Activated CD4-positive, CD25-positive, alpha-beta regulatory T cell treated with anti-CD3 and anti-CD28 coated beads, Interleukin-2, amount 50 U/mL, for 24 hours (primary cell): ENCODE measurements at places on chromosomes 3 and 15.

DNA sequence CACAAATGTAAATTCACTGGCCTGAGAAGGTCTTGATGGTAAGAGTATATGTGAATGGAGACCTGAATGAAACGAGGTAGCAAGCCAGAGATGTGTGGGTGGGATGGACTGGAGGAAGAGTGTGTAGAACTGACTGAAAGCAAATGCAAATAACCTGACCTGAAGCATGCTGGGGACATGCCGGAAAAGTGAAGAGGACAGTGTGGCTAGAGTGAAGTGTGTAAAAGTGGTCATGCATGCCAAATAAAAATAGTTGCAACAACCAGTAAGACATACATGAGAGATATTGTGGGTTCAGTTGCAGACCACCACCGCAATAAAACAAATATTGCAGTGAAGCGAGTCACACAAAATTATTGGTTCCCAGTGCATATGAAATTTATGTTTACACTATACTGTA lies 82.3 kb downstream of the LPP start:
- no peak for ATAC-seq

- no peak for ATAC-seq
Observed at GRCh38 chr3:57961828-57962447, 46.3 kb upstream of the FLNB start.

GRCh38 chr3:12472796-12473195 lies 11.5 kb upstream of the TSEN2 start:
- ATAC-seq = no peak

DNA sequence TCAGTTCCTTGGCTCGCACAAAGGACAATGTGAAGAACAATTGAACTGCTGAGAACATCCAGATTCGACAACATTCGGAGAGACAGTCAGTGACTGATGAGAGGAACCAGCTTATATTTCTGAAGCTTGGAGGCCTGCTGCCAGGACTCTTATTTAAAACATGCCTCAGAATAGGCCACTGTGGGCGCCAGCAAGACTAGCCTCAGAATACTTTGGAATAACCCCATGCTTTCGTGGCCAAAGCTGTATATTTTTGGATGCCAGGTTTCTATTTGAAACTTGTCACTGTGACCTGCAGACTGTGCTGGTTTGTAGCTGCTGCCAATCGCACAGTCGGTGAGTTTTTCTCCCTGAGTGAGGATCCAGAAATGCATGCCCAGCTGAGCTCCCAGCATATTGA lies 129.9 kb upstream of the UBE3A start:
- no peak for ATAC-seq
